ENCODE measurements at places on chromosomes 3 and 15. TPM values are rescaled to one million over a fixed set of nuclear protein-coding genes. Genes with fewer than 3 reads are reported as not detected.

DNA sequence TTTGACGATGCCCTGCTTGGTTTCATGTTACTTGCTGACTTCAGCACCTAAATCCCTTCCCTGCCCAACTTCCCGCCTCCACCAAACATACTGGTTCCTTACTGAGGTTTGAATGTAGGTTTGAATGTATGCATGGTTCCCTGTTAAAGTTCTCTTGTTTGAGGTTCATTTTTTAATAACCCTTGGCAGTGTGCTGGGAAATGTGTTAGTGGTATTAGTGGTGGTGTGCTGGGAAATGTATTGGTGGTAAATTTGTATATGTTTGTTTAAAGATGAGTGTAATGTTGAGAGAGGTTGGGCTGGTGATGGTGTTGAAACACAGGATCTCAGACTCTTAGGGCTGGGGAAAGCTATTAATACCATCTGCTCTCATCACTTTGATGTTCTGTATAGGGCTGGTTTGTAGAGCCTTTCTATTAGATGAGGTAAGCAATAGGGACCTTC is 392.7 kb downstream of the PTPRG start:
- no peak overlapping the region for H3K4me3 ChIP-seq
- H3K4me1 ChIP-seq = no peaks in the 10 kb centered on the region
- H3K36me3 ChIP-seq = no peaks in the 10 kb centered on the region
- no peak for DNase-seq
- H3K27ac ChIP-seq = no peak overlapping the region
- no peaks in the 10 kb centered on the region for H3K27me3 ChIP-seq

The CHD2 gene
- total RNA-seq = 197 TPM

DNA sequence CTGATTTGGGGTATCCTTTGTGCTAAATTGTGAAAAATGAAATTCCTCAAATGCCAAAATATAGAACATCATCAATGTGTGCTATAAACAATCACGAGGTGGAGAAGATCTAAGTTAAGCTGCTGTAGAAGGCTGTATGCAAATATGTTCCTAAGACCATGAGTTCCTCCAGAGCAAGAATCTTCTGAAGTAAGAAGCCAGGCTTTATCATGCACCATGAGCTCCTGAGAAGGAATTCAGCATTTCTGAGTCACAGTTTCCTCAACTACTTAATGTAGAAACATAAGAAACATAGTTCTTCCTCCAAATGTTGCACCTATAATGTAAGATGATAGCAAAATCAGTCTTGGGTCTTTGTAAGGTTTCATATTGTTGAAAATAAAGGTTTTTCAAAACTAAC is 241.7 kb upstream of the MDFIC2 start:
- H3K27ac ChIP-seq = no peak overlapping the region
- DNase-seq = no peak
- H3K4me1 ChIP-seq = no peaks in the 10 kb centered on the region
- H3K27me3 ChIP-seq = no peaks in the 10 kb centered on the region
- no peak overlapping the region for H3K4me3 ChIP-seq
- H3K36me3 ChIP-seq = no peaks in the 10 kb centered on the region

GRCh38 chr15:47203993-47204392 is 513.3 kb upstream of the SEMA6D start:
- no peak for DNase-seq
- H3K4me1 ChIP-seq = no peaks in the 10 kb centered on the region

DNA sequence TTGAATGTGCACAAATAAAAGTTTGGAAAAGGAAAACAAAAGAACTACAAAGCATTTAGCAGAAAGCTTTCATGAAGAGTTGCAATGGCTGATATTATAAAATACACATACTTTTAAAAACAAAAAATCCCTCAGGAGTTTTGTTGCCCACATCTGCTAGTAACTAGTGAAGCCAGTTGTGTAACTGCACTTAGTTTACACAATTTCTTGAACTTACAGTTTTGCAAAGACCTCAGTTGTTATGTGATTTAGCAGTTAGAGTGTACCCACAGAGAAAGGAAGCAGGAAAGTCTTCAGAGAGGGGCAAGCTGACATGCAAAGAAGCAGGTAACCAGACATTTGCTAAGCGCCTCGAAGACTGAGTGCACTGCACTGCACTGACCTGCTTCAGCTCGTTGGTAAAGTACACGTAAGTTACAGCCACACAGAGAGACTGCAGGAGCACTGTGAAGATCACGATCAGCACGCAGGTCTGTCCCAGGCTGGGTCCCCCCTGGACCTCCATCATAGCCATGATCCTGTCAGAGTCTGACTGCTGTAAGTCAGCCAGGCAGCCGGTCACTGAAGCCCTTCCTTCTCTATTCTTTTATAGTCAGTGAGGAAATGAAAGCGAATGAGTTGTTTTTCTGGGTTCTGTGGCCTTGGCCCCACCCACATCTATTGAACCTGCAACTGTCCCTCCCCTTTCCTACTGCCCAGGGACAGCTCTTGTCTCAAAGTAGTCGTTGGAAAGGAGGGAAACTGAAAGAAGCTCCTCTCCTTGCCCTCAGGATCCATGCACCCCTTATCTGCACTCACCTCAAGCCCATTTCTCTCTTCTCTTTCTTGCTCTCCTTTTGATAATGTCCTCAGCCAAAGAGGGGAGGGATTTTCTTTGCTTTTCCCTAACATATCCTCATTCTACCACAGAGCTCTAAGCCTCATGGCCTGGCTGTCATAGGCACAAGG is at the start of gene TNFSF10:
TSS of gene TNFSF10 (minus strand) at position 560 of the 948 bp plus-strand sequence. CDS start at position 514, 46 bp downstream.
- H3K4me3 ChIP-seq = peak within 1 kb of the TSS; percentile 75
- no peaks in the 10 kb centered on the region for H3K4me1 ChIP-seq
- peak; percentile 60 for DNase-seq

GRCh38 chr15:92071045-92071634 is 217.6 kb downstream of the SLCO3A1 start:
- no peaks in the 10 kb centered on the region for H3K27me3 ChIP-seq
- H3K27ac ChIP-seq = no peak overlapping the region
- no peaks in the 10 kb centered on the region for H3K4me1 ChIP-seq
- no peak overlapping the region for H3K4me3 ChIP-seq
- H3K36me3 ChIP-seq = no peaks in the 10 kb centered on the region
- no peak for DNase-seq

DNA sequence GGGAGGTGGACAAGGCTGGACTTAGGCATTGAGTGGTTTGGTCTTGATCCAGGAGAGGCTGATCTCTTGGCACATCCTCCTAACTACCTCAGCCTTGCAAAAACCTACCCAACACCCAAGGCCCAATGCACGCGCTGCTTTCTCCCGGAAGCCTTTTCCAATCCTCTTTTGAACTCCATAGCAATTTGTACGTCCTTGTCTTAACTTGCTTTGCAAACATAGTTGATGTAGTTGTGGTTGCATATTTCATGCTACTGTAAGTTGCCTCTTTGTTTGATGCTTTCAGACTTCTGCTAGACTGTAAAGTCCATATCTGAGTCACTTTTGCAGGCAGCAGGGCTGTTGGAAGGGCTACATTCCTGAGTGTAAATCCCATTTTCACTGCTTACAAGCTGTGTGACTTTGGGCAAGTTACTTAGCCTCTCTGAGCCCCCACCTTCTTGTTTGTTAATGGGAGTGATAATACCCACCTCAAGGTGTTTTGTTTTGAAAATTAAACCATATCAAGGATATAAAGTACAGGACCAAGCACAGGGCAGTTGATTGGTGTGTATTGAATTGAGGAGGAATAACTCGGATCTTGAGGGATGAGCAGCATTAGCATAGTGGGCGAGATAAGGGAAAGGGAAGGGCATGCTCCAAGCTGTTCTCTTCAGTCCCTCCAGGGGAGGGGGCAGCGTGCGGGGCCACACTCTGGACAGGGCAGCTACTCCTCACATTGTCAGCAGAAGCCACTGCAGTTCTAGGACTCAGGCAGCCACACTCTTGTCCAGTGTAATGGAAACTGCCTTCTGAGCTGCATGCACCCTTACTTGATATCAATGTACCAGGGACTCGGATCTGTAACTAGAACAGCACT is 28.8 kb downstream of the SIAH2 start:
- DNase-seq = no peak
- H3K27ac ChIP-seq = no peak overlapping the region
- no peaks in the 10 kb centered on the region for H3K36me3 ChIP-seq
- H3K27me3 ChIP-seq = no peaks in the 10 kb centered on the region

GRCh38 chr3:116153174-116153573 is 292.1 kb downstream of the LSAMP start:
- no peaks in the 10 kb centered on the region for H3K4me1 ChIP-seq
- H3K36me3 ChIP-seq = no peaks in the 10 kb centered on the region
- no peak for DNase-seq

- no peaks in the 10 kb centered on the region for H3K4me1 ChIP-seq
- no peak within 1 kb of the TSS for H3K4me3 ChIP-seq
- H3K36me3 ChIP-seq = no peaks in the 10 kb centered on the region
- DNase-seq = no peak
Observed at GRCh38 chr3:136957751-136958288, at the start of gene IL20RB. Gene IL20RB, plus strand, starts transcription at chr3:136957983. Its CDS starts 131 bp downstream, at chr3:136958114.

DNA sequence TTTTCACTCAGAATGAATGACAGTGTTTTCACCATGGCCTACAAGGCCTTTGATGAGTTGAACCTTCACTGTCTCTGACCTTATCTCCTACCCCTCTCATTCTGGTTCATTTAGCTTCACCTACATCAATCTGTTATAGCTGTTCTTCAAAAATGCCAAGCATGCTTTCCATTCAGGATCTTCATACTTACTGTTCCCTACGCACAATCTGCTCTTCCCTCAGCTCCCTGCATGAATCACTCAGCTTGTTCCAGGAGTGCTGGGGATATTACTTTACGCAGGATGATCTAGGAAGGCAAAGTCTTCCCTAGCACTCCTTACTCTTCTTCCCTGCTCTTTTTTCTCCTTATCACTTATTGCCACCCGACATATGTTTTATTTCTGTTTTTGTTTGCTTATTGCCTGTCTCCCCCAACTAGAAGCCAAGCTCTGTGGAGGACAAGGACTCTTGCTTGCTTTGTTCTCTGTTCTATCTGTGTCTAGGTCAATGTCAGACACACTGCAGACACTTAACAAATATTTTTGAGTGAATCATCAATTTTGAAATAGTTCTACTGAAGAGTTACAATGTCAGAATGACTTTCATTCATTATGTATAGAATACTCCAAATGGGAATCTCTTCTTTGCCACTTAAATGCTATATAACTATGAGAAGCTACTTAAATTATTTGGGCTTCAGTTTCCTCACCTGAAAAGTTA is 238.3 kb upstream of the FEZF2 start:
- H3K4me3 ChIP-seq = no peak overlapping the region
- H3K27ac ChIP-seq = no peak overlapping the region
- H3K4me1 ChIP-seq = no peaks in the 10 kb centered on the region

- H3K27ac ChIP-seq = no peak overlapping the region
- H3K27me3 ChIP-seq = no peaks in the 10 kb centered on the region
- H3K36me3 ChIP-seq = no peaks in the 10 kb centered on the region
- H3K4me3 ChIP-seq = no peak overlapping the region
- no peak for DNase-seq
- H3K4me1 ChIP-seq = no peaks in the 10 kb centered on the region
Observed at GRCh38 chr15:57582090-57582489, 9.6 kb upstream of the MYZAP start.

The ACSBG1 gene
- total RNA-seq = 2.0 TPM

- peaks cover 25% of the 10 kb centered on the region for H3K4me1 ChIP-seq
- H3K4me3 ChIP-seq = no peak overlapping the region
Observed at GRCh38 chr3:13879102-13879945, 547 bp downstream of the WNT7A start.

The CPN2 gene
- not detected for total RNA-seq

GRCh38 chr3:157151627-157152026 is 8.3 kb downstream of the CCNL1 start:
- no peaks in the 10 kb centered on the region for H3K4me1 ChIP-seq
- peaks cover 36% of the 10 kb centered on the region for H3K36me3 ChIP-seq
- no peak overlapping the region for H3K4me3 ChIP-seq
- H3K27ac ChIP-seq = no peak overlapping the region
- no peak for DNase-seq

- H3K27ac ChIP-seq = no peak overlapping the region
- no peak overlapping the region for H3K4me3 ChIP-seq
- no peaks in the 10 kb centered on the region for H3K36me3 ChIP-seq
Observed at GRCh38 chr3:132154619-132155018, 119.8 kb upstream of the CPNE4 start.

DNA sequence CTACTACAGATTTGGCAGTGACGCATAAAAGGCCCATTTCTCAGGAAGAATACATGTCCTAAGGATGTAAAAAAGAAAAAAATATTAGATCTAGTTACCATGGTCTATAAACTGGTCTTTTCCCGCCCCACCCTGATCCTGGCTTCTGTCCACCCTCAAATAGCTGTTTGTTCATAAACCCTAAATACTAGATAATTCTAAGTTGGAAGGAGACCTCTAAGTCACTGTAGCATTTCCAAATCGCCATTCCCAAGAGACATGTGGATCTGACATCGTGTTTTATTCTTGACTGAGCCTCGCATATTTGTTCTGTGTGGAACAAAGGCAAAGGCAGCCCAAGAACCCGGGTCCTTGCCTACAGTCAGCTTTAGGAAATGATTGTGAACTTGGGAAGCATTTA is 49.0 kb downstream of the LMCD1 start:
- no peaks in the 10 kb centered on the region for H3K27me3 ChIP-seq
- H3K4me3 ChIP-seq = no peak overlapping the region
- no peaks in the 10 kb centered on the region for H3K36me3 ChIP-seq
- DNase-seq = no peak

GRCh38 chr3:36595511-36595910 is 168.8 kb downstream of the DCLK3 start:
- no peak overlapping the region for H3K4me3 ChIP-seq
- no peaks in the 10 kb centered on the region for H3K4me1 ChIP-seq
- peak overlapping the region; percentile 1 for H3K27ac ChIP-seq
- peaks cover 4% of the 10 kb centered on the region for H3K36me3 ChIP-seq
- H3K27me3 ChIP-seq = no peaks in the 10 kb centered on the region

DNA sequence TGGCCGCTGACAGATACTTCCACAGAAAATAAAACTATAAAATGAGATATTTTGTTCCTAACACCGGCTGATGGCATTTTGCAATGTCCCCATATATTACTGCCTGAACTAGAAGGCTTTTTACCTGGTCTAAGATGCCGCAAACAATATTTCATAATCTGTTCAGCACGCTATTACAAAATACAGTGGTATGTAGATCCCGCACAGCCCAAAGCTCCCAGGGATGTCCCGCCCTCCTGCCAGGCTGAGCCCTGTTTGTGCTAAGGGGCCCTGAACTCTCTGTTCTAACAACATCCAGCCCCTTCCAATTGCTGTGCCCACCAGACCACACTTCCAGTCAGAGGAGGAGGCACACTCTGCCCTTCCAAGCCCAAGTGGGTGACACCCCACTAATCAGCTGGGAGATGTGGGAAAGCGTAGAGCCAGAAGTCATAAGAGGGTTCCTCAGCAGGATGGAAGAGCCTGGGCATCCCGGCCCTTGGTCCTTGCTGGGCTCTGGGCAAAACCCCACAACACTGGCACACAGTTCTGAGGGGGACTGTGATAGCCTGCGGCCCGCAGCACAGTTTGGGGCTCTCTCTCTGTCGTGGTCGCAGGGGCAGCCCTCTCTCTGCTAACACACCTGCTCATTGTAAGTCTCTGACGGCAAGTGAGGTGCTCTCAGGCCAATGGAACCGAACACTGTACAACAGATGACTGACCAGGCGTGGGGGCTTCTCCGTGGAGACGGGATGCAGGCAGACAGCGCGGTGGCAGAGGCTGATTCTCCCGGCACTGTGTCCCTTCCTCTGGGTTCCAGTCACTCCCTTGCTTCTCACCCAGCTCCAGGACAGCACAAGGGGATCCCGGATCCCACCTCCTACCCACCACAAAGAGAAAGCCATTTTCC is 55.2 kb downstream of the PCSK6 start:
- H3K4me1 ChIP-seq = no peaks in the 10 kb centered on the region
- no peak overlapping the region for H3K4me3 ChIP-seq
- no peak overlapping the region for H3K27ac ChIP-seq
- no peaks in the 10 kb centered on the region for H3K27me3 ChIP-seq
- no peaks in the 10 kb centered on the region for H3K36me3 ChIP-seq

GRCh38 chr15:29698030-29698701 is 124.1 kb downstream of the TJP1 start:
- DNase-seq = no peak
- no peak overlapping the region for H3K4me3 ChIP-seq
- no peak overlapping the region for H3K27ac ChIP-seq
- H3K4me1 ChIP-seq = no peaks in the 10 kb centered on the region
